CD4-positive, alpha-beta T cell treated with Interleukin-2 at 100 ng/mL for 4 hours (primary cell): ENCODE measurements at places on chromosomes 16 and 17.

GRCh38 chr17:20045476-20045875, 36.3 kb downstream of the SPECC1 start:
- DNase-seq = no peak

DNA sequence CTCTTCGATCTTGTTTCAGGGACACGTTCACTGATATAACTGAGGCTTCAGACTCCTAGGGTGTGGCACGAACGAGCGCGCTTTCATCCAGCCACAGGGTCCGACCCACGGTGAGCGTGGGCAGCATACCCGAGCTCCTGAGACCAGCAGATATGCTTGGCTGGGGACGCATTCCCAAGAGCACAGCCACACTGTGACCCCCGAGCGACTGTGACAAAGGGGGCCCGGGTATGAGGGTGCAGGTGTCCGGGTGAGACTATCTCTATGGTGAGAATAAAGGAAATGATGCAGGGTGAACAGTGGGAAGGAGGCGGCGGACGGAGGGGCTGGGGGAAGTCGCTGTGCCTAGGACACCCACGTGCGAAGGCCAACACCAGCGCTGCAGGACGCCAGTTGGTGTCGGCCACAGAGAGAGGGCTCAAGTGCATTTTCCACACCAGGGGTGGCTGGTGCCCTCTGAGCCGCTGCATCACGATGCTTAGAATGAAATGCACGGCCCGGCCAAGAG, 17.6 kb downstream of the RPH3AL start:
- DNase-seq = no peak

DNA sequence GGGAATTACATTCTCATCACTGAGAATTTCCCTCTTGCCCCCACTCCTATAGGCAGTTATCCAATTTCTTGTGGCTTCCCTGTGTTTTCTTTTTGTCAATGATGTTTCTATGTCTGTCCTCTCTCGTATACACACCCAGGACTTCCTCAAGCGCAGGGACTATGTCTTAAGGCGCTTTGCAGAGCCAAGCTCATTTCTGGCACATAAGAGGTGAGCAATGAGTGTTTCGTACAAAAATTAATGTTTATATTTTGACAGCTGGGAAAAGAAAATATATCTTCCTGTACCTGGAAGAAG, 947 bp downstream of the DDX42 start:
- no peak for DNase-seq

- peak; percentile 10 for DNase-seq
These were observed 1.4 kb downstream of the GOT2 start for GRCh38 chr16:58732545-58733247.

GRCh38 chr17:66679631-66680517, 155.0 kb upstream of the CACNG5 start:
- DNase-seq = no peak

GRCh38 chr16:31874366-31875111, 932 bp downstream of the ZNF267 start:
- peak; percentile 84 for DNase-seq

DNA sequence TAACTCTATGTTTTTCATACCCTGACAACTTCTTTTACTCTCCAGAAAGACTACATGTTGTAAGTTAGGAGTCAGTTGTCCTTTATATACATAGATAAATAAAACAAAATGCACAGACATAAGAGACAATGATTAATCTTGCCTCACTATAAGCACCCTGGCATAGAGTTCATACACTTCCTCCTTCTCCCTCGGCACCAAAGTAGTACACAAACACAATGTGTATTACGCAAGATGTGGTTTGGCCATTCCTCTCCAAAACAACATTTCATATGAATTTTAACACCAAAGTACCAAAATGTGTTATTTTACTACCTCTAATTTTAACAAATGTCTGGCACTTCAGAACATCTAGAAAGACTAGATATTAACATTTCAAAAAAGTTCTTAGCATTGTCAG, 17.2 kb upstream of the SLFN11 start:
- DNase-seq = no peak

DNA sequence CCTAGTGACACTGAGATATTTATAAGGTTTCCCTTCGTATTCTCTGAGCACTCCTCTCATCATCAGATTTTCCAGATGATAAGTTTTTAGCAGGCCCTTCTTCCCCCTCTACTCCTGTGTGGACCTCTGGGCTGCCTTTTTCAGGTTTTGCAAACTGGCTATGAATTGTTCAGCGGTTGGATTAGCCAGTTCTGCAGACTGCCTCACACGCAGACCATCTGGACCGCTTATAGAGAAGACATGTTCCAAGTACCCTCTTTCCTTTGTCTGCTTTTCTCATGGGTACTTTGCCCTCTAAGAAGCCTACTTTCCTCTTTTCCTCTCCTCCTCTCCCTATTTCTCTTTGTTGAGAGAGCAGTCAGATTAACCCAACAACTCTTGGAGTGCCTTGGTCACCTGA, 111.6 kb downstream of the GRIN2A start:
- DNase-seq = no peak

DNA sequence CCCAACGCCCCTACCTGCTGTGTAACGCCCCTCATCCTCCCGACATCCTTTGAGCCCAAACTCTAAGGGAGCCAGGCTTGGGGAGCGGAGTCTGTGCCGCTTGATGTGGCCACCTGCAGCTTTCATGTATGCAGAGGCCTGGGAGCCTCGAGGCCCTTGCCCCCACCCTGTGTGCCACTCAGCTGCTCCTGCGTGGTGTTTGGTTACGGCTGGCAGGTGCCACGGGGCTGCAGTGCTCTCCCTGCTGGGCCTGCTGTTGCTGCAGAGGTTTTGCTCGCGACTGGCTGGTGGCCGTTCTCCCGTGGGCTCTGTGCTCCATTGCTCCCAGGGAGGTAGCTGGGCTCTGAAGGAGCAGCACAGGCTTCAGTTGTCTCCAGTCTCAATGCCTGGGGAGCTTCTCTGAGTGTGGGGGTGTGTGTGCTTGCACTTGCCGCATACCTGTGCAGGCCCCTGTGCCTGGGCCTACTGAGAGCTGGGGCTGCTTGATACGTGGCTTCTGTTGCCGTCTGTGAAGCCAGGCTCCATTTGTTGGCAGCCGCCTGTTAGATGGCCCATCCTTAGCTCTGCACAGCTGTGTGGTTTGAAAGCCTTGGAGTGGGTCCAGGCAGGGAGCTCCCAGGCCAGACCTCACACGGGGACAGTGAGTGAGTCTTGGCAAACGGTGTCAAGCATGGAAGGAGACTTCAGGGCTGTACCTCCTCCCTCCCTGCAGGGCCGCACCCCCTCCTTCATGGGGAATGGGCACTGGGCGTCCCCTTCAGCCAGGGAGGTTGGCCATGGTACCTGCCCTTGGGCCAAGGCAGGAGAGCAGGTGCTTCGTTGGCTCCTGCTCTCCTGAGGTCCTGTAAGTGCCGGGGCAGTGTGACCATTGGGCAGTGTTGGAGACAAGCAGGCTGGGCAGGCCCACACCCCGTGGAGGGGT, 47.2 kb downstream of the PDPK1 start:
- no peak for DNase-seq

GRCh38 chr17:51439395-51440229, 179.3 kb downstream of the UTP18 start:
- peak; percentile 47 for DNase-seq

- no peak for DNase-seq
These were observed 26.1 kb downstream of the LGALS3BP start for GRCh38 chr17:78953356-78954350.

DNA sequence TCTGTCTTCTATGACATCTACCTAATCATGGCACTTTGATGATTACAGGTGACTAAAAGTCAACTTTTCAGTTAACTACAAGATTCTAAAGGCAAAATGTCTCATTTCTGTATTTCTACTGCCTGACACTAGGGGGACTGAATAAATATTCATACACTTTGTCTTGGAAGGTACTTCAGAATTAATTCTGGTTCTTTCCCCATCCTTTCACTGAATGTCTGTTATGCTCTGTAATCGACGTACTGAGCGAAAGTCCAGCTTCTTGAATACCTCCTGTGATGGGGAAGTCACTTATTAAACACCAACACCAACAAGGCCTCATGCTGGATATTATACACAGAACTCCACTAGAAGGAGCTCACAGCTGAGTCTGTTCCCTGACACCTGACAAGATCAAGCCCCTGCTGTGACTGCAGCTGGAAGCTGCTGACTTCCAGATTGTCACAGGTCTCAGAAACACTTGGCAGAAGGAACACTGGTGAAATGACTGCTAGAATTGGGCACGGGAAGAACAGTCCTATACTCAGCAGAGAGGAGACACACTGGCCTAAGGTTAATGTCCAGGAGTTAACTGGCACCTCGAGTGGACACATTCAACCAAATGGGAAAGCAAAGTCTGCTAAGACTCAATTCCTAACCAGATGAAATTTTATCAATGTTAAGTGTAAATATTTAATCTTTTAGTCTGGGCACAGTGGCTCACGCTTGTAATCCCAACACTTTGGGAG, 31.9 kb downstream of the CMC2 start:
- no peak for DNase-seq

DNA sequence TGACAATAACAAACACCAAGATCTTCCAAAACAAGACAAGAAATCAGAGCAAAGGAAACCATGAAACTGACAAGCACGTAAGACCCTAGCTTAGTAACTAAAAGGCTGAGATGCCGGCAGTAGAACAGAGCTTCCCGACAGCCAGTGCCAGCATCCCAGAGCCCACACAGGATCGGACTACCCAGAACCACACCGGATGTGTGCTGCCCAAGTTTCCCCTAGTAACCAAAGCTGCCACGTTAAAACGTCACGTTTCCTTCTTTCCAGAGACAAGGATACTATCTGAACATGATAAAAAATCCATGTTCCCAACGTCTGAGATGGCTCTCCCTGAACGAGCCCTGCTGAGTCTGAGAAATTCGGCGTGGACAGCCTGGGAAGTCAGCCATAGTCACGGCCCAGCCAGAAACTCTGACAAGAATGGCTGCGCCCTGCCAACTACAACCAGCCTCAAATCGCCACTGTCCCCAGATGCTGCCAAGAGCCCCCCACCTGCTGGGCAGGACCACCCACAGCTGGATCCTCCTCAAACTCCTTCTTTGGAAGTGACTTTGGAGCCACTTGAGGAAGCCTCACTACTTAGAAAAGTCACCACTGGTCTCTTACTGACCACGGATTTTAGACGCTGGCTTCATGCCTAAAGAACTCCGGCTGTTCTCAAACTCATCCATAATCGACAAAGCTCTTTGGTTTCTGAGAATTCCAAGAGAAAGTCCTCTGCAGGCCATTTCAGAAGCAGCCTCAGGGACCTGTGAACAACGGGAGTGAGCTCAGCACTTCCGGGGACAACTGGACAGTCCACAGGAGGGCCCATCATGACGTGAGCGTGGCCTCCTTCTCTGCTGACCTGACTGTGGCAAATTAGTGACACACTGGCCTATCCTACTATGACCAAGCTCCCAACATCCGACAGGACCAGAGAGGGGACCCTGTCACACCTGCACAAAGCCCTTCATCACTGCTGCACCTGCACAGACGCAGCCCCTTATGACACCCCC, 16.7 kb downstream of the CCDC57 start:
- DNase-seq = no peak

GRCh38 chr16:3022208-3022683, 1.5 kb downstream of the HCFC1R1 start:
- peak; percentile 89 for DNase-seq

DNA sequence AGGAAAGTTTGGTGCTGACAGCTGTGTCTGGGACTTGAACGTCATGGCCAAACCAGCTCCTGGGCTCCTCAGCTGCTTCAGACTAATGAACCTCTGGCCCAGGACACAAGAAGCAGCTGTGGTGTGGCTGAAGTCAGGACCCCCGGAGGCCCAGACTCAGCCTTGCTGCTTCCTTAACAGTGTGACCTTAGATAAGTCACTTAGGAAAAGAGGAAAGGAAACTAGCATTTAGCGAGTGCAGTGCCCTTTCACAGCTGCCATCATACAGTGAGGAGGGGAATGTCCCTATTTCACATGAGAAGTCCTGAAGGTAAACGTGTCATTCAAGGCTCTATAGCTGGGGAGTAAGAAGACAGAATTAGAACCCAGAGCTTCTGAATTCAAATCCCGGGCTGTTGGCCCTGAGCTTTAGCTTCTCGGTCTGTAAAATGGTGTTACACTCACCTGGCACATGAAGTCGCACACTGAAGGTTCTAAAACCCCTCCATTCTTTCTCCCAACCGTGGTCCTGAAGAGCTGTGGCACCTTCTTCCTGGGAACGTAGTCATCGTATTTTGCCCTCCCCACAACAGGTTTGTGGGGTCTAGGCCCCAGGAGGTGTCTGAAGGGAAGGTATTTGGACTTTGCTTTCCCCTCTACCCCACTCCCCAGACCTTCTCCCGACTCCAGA, 910 bp upstream of the RAMP2 start:
- DNase-seq = no peak

DNA sequence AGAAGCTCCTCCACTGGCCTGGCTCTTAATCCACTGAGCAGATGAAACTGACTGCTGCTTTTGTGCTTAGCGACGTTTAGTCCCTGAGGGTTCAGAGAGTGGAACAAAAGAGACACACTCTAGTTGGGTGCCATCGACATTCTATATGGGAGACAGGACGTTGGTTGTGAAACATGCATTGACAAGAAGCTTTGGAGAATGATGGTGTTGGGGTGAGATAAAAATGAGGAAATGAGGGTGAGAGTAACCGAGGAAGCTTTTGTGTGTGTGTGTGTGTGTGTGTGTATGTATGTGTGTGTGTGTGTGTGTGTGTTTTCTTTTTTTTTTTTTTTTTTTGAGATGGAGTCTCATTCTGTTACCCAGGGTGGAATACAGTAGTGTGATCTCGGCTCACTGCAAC, 89.5 kb downstream of the ABCC1 start:
- DNase-seq = no peak

DNA sequence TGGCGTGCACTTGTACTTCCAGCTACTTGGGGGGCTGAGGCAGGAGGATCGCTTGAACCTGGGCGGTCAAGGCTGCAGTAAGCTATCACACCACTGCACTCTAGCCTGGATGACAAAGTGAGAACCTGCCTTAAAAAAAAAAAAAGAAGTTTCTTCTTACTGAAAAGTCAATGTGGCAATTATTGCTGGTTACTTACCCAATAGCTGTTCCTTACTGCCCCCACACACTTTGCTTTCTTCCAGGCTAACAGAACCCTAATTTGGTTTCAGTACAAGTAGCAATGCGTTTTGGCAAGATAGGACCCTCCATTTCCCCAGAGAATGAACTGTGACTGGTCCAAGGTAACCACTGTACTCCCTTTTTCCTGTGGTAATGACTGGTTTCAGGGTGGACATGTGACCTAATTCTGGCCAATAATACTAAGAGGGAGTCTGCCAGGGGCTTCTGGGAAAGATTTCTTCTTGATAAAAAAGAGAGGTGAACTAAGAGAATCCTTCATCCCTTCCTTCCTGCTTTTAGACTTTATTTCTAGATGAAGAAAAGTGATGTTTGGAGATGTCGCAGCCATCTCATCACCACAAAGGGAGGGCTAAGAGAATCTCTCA, 58.8 kb upstream of the MSI2 start:
- no peak for DNase-seq

DNA sequence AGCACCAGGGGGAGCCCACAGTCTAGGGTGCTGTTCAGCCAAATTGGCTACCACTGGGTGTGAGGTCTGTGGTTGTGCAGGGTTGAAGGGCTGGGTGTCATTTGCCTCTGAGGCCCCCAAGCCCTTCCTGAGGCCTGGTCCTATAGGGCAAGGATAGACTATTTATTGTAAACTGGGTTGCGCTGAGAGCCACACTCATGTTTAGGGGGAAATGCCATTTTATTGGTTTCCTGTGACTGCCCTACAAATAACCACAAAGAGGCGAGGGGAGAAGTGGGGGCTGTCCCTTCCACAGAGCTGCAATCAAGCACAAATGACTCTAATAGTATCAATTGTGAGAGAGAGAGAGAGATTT, 3.6 kb upstream of the ZCCHC14 start:
- peak; percentile 51 for DNase-seq

GRCh38 chr16:14070555-14070876, 603 bp upstream of the MRTFB start:
- no peak for DNase-seq

- no peak for DNase-seq
These were observed 32.3 kb downstream of the CLEC16A start for GRCh38 chr16:10976634-10977033.
